ENCODE measurements at places on chromosomes 2 and 18.

- DNase-seq: no peak
These were observed 9.3 kb downstream of the WNT10A start for GRCh38 chr2:218889937-218890336.

DNA sequence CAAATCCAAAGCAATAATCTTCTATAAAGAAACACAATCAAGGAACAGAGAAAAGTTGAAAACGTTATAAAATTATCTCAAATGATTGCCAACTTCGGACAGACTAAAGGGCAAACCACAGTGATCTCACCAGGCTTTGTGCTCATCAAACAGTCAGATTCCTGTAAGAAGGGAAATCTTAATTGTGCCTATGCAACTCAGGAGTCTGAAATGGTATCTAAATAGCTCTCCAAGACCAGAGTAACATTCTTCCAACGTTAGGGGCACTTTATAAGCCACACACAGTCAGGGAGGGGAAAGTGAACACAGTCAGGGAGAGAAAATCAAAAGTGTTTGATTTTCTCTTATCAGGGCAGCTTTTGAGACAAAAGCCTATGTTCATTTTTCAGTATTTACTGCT lies 29.4 kb downstream of the PLEKHM3 start:
- DNase-seq: no peak

GRCh38 chr2:54408288-54408687 lies 47.8 kb upstream of the SPTBN1 start:
- no peak for DNase-seq

DNA sequence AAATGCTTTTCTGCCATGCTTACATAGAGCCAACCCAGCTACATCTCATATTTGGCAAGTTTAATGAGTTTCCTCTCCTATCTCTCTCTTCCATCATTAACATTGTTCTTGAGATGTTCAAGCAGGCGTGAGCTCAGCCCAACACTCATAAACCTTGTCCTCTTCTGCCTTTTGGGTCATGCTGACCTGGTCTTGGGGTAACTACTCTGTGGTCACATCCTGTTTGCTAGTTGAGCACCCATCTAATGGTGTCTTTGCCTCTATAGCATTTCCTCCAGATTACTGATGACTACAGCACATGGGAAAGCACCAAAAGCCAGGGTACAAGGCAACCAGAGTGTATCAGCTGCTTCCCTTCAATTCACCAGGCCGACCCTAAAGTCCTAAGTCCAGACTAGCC lies 366.9 kb upstream of the HNRNPA3 start:
- no peak for DNase-seq

DNA sequence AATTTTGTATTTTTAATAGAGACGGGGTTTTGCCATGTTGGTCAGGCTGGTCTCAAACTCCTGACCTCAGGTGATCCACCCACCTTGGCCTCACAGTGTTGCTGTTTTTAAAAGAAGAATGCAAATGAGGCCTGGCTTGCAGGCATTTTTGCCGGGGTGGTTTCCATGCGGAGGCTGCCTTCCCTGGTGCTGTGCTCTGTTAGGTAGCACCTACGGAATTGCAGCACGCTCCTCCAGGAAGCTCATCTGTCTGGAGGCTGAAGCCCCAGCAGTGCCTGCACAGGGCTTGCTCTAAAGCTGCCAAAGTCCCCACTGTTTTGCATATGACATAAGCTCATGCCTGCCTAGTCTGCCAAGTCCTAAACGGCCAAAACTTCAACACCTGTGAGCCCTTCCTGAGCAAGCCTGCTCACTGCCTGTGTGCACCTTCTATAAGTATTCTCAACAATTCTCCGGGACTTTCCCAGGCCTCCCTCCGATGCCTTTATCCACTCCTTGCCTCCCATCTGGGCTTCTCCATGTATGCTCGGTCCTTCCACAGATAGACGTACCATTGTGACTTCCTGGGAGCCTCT lies 551.3 kb upstream of the RAB6C start:
- DNase-seq: no peak

GRCh38 chr2:146238254-146238966 lies 1606.4 kb upstream of the ACVR2A start:
- no peak for DNase-seq

GRCh38 chr18:35203067-35203466 lies 37.8 kb upstream of the ZNF397 start:
- DNase-seq: no peak

- no peak for DNase-seq
These were observed 252.6 kb downstream of the AGAP1 start for GRCh38 chr2:235746257-235746934.

- DNase-seq: no peak
These were observed 30.6 kb upstream of the NCK2 start for GRCh38 chr2:105714141-105714540.

DNA sequence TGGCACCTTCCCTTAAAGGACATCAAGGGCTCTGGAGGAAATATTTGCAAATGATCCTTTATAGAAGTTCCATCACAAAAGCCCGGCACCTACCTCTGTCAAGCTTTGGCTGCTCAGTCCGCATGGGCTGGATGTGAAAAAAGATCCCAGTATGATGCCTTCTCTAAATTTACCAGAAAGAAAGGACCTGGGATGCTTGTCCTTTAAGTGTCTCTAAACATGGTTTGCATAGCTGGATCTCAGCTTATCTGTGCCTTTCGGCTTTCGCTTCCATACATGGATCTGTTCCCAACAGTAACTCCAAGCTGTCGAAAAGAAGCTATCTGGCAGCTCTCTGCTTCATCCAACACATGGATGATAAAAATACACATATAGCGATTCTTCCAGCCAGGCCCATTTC lies 60.4 kb upstream of the SLC8A1 start:
- DNase-seq: no peak

- no peak for DNase-seq
These were observed 6.1 kb downstream of the STK25 start for GRCh38 chr2:241502281-241502680.

DNA sequence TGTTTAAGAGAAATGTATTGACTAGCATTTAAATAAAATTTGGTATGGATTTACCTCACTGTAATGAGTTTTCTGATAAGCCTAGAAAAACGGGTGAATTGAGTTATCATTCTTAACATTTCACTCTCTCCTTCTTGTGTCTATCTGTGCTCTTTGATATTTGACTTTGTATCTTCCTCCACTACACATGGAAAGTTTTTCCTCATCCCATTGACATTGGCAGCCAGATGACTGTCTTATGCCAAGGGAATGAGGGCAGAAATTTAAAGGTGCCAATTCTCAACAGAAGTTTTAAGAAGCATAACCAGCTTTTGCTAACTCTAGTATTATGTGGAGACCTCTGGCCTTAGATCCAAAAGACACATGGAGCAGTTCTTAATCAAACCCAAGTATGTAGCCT lies 376.6 kb downstream of the DSEL start:
- no peak for DNase-seq

- DNase-seq: peak; percentile 55
These were observed at the start of gene VAMP8 for GRCh38 chr2:85577386-85578242. Gene VAMP8 (plus strand): TSS chr2:85577586. CDS start chr2:85577647, 61 bp downstream.

DNA sequence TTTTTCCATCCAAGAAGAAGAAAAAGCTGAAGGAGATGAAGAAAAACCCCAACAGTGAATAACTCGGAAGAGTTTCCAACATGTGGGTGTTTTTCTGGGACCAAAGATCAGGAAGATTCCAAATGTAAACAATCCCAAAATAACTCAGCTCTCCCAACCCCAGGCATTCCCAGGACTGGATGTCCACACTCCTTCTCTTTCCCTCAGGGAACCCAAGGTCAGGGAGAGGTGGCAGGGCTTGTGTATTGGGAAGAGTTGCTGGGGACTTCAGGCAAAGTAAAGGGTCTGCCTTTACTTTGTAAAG lies 268.0 kb downstream of the DYSF start:
- no peak for DNase-seq

DNA sequence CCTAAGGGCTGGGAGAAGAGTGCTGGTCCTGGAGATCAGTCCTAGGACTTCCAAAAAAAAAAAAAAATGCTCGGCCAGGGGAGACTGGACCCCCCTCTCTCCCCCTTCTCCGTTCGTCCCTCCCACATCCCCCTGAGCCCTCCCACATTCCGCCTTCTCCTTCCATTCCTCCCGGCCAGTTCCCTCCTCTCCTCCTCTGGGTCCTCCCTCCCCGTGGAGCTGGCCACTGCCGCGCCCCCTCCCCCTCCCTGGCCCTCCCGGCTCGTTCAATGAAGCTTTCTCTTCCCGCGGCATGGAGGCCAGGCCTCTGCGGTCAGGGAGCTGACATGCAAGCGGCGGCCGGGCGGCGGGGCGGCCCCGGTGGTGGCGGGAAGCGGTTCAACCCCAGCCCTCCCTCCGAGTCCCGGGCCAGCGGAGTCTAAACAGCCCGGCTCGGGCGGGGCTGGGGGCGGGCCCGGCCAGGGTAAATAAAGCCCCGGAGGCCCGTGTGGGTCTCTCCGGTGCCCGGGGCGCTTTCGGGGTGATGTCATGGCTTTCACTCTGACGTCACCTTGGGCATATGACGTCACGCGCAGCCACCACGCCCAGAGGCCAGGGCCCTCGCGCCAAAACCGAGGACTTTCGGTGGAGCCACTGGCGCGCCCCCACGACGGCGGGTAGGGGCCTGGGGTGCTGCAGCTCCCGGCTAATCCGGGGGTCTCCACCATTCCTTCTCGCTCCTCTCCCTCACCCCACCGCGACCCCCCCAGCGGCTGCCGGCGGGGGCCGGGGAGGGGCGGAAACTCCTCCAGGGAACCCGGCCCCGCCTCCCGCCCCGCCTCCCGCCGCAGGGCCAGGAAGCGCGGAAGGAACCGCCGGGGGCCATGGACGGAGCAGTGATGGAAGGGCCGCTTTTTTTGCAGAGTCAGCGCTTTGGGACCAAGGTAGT lies at the start of the genes DOK1 and LOXL3:
Gene DOK1 (plus strand): TSS at position 829 of the 928 bp plus-strand sequence. CDS start 35 bp downstream, at position 864.
Gene LOXL3 (minus strand): TSS at position 51 of the 928 bp plus-strand sequence. CDS start 1,308 bp downstream, outside the sequence.
- peak; percentile 60 for DNase-seq

DNA sequence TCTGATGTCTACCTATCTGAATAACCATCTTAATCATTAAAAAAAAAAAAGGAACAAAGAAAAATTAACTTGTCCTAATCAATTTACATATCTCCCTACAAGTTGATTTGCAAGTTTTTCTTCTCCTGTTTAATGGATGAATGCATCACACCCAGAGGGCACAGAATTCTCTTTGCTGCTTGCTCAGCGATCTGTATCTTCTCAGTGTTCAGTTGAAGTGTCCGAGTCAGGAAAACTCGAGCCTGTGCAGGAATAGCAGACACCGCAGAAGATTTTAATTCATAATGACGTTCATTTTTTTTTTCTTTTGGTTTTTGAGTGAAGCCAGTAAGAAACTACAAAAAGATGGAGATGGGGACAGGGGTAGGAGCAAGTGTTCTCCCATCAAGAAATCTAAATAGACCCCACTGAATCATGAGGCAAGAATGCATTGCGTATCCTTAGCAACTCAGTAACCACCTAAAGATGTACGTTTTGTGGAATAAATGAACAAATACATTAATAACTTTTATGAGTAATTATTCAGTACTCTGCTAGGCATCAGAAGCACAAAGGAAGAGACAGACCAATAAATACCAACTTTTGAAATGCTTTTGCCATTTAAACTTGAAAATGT lies 675.5 kb downstream of the LRP1B start:
- no peak for DNase-seq

DNA sequence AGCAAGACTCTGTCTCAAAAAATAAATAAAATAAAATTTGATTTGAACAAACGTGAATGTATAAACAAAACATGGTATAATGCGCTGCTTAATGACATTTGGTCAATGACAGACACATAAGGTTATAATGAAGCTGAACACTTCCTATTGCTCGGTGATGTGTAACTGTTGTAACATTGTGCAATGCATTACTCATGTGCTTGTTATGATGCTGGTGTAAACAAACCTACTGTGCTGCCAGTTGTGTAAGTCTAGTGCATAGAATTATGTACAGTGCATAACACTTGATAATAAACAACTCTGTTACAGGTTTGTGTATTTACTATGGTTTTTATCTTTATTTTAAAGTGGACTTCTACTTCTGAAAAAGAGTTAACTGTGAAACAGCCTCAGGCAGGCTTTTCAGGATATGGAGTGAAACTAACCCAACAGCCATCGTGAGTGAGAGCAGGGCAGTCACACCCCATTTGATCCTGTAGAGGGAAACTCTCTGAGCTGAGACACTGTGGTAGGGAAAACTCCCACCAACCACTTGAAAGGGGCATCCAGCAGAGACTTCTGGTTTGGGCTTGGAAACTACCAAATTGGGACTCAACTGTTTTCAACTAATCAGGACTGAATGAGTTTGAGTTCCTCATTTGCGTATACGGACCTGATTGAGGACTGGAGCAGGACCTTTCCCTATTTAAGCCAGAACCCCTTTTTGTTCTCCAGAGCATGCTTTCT lies 8.7 kb upstream of the RPRD1A start:
- no peak for DNase-seq

DNA sequence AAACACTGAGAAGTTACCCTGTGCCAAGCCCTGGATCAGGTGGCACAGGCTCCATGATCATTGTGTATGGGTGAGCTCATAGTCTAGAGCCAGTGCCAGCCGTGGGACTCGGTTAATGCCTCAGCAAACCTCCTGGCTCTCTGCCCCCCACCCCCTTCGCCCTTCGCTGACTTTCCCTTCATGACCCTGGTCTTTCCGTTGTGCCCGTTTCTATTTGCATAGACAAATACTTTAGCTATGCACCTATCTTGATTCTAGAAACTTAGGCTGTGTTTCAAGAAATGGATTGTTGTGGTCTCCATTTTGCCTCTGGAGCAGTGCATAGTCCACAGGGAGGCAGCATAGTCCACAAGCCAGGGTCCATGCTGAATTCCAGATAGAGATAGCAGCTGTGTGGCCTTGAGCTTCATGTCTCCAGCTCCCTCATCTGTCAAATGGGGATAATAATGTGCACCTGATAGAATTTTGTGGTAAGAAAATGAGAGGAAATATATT lies 44.8 kb upstream of the KDM3A start:
- DNase-seq: no peak

GRCh38 chr2:200713003-200713703 lies 98.6 kb upstream of the BZW1 start:
- DNase-seq: peak; percentile 91

DNA sequence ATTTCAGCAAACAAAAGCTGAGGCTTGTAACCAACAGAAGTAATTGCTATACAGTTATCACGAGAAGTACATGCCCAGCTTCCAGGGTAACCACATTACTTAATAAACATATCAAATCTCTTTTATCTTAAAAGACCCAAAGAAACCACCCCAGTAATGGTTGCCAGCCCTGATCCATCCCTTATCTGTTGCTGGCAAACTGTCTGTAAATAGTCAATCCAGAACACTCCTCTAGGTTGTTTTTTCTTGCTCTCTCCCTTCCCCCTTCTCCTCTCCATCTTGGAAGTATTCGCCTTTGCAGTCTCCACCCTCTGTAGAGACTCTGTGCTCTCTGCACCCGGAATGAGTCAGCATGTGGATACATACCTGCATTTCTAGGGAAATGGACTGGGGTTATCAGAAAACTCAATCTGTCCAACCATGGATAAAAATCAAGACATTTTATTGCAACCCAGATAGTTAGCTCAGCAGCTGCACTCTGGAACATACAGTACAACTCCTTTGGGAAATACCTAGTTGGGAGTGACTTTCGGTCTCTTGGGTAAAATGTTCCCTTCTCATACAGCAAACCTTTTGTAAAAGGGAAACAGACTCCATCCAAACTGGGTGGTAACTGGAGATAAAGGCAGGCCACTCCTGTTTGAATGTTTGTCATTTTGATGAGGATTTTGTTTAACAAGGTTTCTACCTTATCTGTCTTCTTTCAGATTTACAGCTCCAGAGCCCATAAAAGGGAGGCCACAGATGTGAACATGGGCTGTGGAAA lies 123.5 kb upstream of the FOSL2 start:
- DNase-seq: no peak

GRCh38 chr2:240481720-240482119 lies 46.3 kb downstream of the GPC1 start:
- no peak for DNase-seq
